Activated CD4-positive, alpha-beta T cell treated with anti-CD3 and anti-CD28 coated beads, Interleukin-2, amount 50 U/mL, for 48 hours (primary cell): ENCODE measurements at places on chromosomes 3 and 15.

DNA sequence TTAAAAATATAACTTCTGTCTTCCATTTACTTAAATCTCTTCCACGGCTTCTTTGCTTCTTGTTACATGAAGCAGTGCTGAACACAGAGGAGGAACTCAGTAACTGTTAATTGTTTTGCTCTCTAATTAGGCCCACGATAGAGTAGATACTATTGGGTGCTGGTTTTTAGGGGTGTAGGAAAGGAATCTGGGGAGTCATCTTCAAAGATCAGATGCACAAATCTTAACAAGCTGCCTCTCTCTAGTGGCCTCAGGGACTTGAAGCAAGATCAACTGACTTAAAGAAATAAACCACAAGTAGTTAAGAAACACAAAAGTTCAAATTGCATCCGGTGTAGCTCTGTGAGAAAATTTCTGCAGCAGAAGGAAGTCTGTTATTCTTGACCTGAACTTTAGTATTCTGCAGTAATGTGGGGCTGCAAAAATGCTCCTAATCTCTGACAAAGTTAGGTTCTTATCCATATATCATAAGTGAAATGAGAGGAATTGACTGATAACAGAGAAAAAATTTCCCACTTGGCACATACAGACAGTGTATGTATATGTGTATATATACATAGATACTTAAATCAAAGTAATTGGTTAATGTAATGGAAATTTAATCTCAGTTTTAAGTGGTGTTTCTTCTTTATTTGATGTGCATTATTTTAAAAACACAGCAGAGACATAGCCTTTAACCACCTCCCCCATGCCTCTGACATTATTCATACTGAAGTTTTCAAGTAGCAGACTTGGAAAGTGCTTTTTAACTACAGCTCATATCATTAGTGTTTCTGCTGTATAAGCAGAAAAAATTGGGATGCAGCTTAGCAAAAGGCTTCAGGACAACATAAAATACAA, 51.8 kb downstream of the CHST2 start:
- DNase-seq: no peak

DNA sequence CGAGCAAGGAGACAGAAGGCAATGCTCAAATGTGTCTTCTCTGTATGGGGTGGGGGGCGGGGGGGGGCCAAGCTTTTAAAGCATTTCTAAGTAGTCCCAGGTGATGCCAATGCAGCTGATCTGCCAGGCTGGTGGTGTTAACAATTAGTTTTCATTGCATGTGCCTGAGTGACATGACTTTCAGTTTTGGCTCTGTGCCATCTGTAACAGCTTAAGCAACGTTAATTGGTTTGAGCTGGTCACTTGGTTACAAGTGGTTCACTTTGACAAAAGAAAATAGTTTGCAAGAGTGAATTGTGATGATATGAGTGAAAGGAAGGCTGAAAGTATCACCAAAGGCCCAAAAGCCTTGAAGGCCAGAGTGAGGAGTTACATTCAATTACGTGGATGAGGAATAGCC, 26.4 kb upstream of the LRIG1 start:
- no peak for DNase-seq

- DNase-seq: no peak
These were observed 399 bp upstream of the SUCLG2 start for GRCh38 chr3:67654844-67655177.

DNA sequence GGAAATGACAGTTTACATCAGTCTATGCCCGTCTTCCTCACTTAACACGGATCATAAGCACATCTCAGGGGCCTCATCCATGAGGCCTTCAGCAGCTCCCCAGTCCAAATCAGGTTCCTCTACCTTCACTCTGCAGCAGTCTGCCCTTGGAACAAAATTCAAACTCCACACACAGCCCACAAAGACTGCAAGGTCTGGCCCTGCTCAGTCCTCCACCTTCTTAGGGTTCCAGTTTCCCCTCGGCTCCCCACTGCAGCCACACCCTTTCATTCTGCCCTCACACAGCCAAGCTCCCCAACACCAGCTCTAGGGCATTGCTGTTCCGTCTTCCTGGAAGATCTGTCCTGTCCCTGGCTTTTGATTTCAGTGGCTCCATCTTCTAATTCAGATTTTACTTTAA, 95.2 kb upstream of the IQSEC1 start:
- DNase-seq: no peak

- no peak for DNase-seq
These were observed 116.8 kb downstream of the USP13 start for GRCh38 chr3:179769411-179770247.

DNA sequence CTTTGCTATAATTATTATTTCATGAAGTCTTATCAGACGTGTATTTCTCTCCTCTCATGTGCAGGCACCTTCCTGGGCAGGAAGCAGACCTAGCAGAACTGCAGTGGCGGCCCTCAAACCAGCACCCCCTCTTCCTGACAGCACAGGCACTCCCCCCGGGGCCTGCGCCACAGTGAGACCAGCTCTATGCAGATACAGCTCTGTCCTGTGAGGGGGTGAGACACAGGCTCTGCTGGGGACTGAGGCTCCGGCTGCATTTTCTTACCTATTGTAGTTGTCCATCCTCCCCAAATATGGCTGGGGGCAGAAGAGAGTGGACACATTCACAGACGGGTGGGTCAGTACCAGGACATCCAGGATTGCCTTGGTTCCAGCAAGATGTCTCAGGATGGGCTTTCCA, 5.0 kb downstream of the CISH start:
- DNase-seq: peak; percentile 48

DNA sequence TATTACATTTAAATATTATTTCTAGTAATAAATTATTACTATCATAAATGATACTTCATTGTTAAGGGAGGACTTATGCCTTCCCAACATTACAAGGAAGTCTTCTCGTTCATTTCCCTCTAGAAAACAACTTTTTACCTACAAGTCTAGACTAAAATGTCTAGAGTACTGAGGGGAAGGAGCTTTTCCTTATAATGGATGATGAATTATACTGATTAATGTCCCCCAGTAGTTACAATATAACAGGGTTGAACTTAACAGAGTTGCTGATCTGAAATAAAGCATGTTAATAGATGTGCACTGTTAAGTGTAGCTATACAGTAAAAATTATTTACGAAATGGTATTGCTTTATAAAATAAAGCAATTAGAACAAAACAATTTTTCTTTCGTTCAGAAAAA, 2.7 kb upstream of the MNS1 start:
- no peak for DNase-seq

DNA sequence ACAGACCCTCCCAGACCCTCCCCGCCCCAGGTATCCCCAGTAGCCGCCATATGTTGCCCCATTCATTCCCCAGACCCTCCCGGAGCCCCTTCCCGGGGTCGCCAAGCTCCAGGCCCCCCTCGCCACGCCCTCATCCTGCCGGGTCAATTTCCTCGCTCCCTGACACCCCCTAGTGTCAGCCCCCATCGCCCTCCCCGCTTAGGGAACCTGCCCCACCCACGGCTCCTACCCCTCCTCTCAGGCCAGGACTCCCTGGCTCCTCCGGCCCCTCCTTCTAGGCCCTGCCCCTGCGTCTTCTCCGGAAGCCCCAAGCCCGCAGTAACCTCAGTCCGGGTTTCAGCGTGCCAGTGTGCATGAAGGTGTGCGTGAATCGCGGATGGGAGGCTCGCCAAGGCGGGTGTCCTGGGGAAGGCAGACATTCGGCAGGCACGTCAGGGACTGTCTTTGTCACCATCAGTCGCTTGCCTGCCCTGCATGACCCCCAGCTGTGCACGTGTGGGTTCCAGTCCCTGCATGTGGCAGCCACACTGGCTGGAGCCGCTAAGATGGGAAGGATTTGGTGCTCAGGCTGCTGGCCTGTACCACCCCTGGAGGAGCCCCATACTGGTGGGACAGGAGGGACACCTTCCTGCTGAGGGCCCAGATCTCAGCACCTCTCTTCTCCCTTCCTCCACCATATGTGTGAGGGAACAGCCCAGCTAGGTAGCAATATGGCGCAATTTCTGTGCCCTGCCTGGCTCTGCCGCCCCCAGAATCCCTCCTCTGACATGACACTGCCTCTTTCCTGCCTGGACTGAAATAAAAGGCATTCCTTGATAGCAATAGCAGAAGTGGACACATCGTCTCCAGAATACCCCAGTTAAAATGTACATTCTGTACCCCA, 693 bp downstream of the DISP2 start:
- DNase-seq: peak; percentile 18

GRCh38 chr15:89074402-89075012, 13.7 kb upstream of the ABHD2 start:
- no peak for DNase-seq

DNA sequence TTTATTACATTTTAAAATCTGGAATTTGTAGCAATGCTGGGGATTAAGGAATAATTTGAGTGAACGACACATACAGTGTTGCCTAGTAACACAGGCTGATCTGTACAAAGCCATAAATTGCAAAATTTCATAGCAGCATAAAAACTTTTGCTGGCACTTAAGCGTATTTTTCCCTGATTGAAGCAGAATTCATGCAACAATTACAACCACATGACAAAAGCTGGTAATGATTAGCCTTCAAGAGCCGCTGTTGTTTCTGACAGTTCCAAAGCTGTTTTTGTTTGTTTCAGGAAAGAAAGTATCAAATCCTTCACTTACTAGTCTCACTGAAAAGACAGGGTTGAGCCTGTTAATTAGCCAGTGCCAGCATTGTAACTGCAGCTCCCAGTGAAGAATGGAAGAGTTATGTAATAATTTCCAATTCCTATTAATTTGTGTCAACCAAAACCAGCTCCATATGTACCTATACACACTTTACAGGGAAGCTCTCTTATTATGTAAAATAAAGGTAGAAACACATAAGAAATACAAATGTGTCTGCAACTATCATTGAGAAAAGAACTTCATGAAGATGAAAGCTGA, 60.7 kb downstream of the AGTR1 start:
- no peak for DNase-seq

- no peak for DNase-seq
These were observed 33.3 kb downstream of the COL6A5 start for GRCh38 chr3:130378677-130379191.

DNA sequence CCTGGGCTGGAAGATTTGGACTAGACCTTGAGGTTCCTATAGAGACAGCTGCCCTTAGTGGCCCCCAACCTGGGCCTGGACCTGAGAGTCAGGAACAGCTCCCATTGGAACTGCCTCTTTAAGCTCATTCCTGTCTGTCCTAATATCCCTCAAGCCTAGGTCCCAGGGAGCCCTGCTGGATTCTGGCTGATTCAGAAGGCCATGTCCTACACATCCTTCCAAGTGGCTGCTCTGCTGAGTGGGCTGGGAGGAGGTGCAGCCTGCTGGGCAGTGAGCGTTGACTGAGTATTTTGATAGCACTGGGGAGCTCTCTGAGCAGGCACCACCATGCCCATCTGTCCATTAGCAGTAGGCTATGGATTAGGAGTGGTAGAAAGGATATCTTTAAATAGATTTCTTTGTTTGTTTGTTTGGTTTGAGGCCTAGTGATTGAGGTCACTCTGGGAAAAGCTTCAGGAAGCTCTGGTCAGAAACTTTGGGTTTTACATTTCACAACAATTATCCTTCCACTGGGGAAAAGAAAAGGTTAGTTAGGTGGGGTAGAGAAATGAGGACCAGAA, 54.6 kb upstream of the ATOSA start:
- DNase-seq: no peak

GRCh38 chr15:53869044-53869805, 109.0 kb upstream of the UNC13C start:
- no peak for DNase-seq

GRCh38 chr3:184654375-184654774, 57.5 kb downstream of the MAGEF1 start:
- DNase-seq: no peak

DNA sequence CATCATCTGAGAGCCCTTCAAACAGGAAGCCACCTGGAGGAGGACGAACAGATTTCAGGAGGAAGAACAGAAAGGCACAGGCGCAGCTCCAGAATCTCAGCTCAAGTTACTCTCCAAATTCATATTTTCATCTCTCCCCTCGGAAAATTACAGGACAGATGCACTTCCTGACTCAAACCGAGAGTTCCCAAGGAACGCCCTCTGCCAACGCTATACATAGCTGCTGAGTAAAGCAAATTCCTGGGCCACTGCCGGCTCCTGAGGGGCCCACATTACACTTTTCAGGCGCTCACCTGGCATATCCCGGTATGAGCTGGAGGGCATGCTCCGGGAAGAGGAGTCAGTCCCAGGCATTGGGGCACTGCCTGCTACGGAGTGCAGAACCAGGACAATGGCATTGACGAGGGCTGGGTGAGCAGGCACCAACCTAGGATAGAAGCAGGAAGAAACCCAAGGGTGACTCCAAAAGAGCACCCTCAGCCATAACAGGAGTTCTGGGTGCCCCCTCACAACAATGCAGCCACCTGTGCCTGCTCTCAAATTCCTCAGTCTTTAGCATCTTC, 11.2 kb downstream of the UBL7 start:
- DNase-seq: no peak

GRCh38 chr3:156010829-156011228, 109.5 kb upstream of the KCNAB1 start:
- DNase-seq: no peak

DNA sequence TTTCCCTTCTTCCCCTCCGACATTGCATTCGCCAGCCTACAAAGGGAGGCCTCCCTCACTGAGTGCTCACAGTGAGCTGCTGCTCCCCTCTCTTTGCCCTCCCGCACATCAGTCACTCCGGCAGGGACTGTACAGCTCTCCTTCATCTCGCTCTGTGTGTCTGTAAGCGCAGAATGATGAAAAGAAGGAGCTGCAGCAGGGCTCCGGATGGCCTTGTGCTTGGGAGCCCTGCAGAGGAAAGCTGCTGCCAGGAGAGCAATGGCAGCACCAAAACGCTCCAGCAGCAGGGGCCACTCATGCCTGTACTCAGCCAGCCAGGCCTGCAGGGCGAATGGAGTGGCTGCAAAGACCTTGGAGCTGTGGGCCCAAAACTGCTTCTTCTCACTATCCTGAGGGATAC, 107.0 kb upstream of the NSMCE3 start:
- DNase-seq: no peak

GRCh38 chr15:58383876-58384275, 47.9 kb upstream of the LIPC start:
- DNase-seq: peak; percentile 59

DNA sequence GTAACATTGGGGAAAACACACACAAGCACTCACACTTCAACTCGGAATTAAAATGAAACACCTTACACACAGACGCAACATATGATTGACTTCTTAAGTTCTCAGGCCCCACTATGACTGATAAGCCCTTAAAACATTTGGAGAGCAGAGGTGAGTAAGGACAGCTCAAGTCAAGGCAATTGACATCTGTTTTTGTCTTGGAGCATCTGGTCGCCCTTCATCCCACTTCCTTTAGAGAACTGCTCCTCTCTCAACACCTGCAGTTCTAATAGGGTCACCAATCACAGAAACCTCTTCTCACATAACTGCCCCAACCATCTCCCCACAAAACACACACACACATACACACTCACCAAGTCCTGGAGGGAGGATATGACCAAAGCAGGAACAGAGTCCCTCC, 43.4 kb downstream of the ERC2 start:
- no peak for DNase-seq

GRCh38 chr15:100060276-100060926, 281.4 kb downstream of the ADAMTS17 start:
- no peak for DNase-seq
